ENCODE measurements at places on chromosomes 1 and 21. TPM values are rescaled to one million over a fixed set of nuclear protein-coding genes. Genes with fewer than 3 reads are reported as not detected.

GRCh38 chr1:48870596-48870995 lies 93.9 kb upstream of the BEND5 start:
- no peak for DNase-seq

GRCh38 chr1:31706384-31707058 lies 2.7 kb upstream of the COL16A1 start:
- no peak for DNase-seq

DNA sequence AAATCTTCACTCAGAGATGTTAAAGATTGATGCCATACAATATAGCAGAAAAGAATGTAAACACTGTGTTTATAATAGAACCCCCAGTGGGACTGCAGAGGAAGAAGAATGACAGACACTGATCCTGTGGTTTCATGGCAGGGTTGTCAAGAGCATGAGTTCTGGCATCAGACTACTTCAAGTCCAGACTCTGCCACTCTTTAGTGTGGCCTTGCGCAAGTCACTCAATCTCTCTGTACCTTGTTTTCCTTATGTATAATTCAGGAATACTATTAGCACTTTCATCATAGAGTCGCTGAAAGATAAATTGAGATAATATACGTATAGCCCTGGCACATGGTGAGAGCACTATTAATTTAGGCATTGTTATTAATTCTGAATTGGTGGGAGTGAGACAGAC lies 38.5 kb upstream of the BCL9 start:
- no peak for DNase-seq

GRCh38 chr1:39727221-39727931 lies 11.3 kb upstream of the PPIE start:
- no peak for DNase-seq

LAD1 gene
- not detected for total RNA-seq
